ENCODE measurements at places on chromosomes 5 and 9. TPM values are rescaled to one million over a fixed set of nuclear protein-coding genes. Genes with fewer than 3 reads are reported as not detected.
A peak's percentile ranks its signal among the peaks of the same experiment; 100 is the strongest.

GRCh38 chr9:113711251-113711650 lies 164.9 kb upstream of the ZNF618 start:
- no peaks in the 10 kb centered on the region for H3K27me3 ChIP-seq
- no peak overlapping the region for H3K4me3 ChIP-seq
- DNase-seq, result no peak
- no peaks in the 10 kb centered on the region for H3K4me1 ChIP-seq
- no peak overlapping the region for H3K27ac ChIP-seq

GRCh38 chr9:118419676-118420075 lies 715.5 kb downstream of the TLR4 start:
- no peaks in the 10 kb centered on the region for H3K4me1 ChIP-seq
- H3K36me3 ChIP-seq, result no peaks in the 10 kb centered on the region
- no peak overlapping the region for H3K27ac ChIP-seq
- no peak for DNase-seq
- H3K4me3 ChIP-seq, result no peak overlapping the region

GRCh38 chr5:120150770-120151169 lies 313.3 kb upstream of the PRR16 start:
- no peaks in the 10 kb centered on the region for H3K4me1 ChIP-seq
- no peaks in the 10 kb centered on the region for H3K36me3 ChIP-seq
- no peaks in the 10 kb centered on the region for H3K27me3 ChIP-seq
- no peak overlapping the region for H3K4me3 ChIP-seq
- no peak overlapping the region for H3K27ac ChIP-seq
- DNase-seq, result no peak

DNA sequence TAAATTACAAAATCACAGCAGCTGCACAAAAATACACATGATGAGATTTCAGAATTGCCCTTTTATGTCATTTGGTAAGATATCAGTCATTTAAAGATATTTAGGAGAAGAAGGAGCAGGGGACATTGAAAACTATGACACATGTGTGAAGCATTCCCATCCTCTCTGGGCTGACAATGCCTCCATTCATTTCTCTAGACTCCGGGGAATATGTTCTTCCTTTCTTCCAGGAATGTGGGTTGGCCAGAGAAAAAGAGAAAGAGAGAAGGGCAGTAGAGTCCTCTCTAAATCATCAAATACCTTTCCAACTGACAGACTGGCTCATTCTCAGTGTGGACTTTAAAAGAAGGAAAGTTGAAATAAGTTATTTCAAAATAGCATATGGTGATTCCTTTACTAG lies 205.6 kb upstream of the ADAMTSL1 start:
- H3K27ac ChIP-seq, result no peak overlapping the region
- no peaks in the 10 kb centered on the region for H3K4me1 ChIP-seq
- H3K4me3 ChIP-seq, result no peak overlapping the region
- H3K36me3 ChIP-seq, result no peaks in the 10 kb centered on the region

GRCh38 chr5:137613554-137614265 lies 114.6 kb upstream of the SPOCK1 start:
- no peaks in the 10 kb centered on the region for H3K36me3 ChIP-seq
- no peak overlapping the region for H3K4me3 ChIP-seq
- no peaks in the 10 kb centered on the region for H3K4me1 ChIP-seq
- no peak for DNase-seq

GRCh38 chr9:35898337-35898736 lies 7.7 kb upstream of the HRCT1 start:
- no peaks in the 10 kb centered on the region for H3K27me3 ChIP-seq
- no peaks in the 10 kb centered on the region for H3K36me3 ChIP-seq
- H3K27ac ChIP-seq, result no peak overlapping the region
- no peak for DNase-seq
- H3K4me3 ChIP-seq, result no peak overlapping the region
- peaks cover 6% of the 10 kb centered on the region for H3K4me1 ChIP-seq

- H3K4me3 ChIP-seq, result no peak overlapping the region
- no peak for DNase-seq
Observed at GRCh38 chr9:80875947-80876346, 813.4 kb downstream of the TLE1 start.

DNA sequence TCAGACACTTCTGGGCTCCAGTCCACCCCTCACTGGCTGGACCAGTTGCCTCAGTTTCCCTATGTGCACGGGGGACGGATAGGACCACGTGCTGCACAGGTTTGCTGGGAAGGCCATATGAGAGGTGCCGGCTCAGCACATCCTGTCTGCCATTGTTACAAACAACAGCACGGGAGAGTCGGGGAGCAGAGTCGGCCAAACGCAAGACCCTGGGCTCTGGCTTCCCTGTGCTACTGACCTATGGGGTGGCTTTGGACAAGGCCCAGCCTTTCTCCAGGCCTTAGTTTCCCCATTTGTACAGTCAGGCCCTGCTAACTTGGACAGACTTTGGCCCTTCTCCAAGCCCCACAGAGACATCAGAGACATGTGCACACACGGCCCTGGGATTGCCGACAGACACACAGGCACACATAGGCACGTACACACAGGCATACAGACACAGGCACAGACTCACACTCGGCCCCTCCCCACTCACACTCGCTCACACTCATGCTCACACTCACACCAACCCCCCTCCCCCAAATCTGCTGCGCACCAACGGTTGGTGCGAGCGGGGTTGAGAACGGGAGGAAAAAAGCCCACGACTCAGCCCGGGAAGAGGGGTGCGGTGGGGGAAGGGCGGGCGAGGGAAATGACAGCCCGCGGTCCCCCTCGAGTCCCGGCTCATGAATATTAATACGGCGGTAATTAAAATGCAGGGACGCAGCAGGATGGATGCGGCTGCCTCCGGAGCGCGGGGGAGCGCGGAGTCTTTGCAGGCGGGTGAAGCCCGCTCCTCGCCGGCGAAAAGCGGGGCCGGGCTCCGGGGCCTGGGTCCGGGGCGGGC lies 133.0 kb downstream of the C9orf50 start:
- peak; percentile 53 for DNase-seq
- peak overlapping the region; percentile 98 for H3K27ac ChIP-seq
- H3K4me3 ChIP-seq, result peak overlapping the region; percentile 52
- peaks cover 79% of the 10 kb centered on the region for H3K4me1 ChIP-seq
- H3K36me3 ChIP-seq, result peaks cover 9% of the 10 kb centered on the region

DNA sequence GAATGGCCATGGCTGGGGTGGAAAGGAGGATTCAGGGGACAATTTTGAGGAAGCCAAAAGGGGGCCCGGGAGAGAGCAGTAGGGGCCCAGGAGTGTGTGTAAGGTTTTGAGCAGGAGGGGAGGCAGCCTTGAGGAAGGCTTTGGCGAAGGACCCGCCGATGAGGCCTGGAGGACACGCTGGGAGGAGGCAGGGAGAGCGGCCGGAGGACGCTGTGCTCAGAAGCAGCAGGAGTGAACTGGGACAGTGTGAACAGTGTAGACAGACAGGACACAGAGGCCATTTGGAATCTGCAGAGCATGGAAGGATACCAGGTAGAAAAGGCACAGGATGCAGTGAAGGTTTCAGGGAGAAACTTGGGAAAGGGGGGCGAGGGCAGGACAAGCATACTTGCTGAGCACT lies 14.9 kb downstream of the UNC5A start:
- DNase-seq, result no peak
- H3K27ac ChIP-seq, result no peak overlapping the region
- no peaks in the 10 kb centered on the region for H3K4me1 ChIP-seq
- H3K4me3 ChIP-seq, result no peak overlapping the region

GRCh38 chr9:120431268-120431667 lies 148.7 kb downstream of the CDK5RAP2 start:
- H3K27me3 ChIP-seq, result no peaks in the 10 kb centered on the region
- H3K4me3 ChIP-seq, result no peak overlapping the region
- no peak overlapping the region for H3K27ac ChIP-seq
- no peak for DNase-seq
- H3K4me1 ChIP-seq, result peaks cover 32% of the 10 kb centered on the region

Gene IFNA2
- total RNA-seq, result not detected

Gene DDX46
- total RNA-seq, result 27.6 TPM
